ENCODE measurements at places on chromosomes 5 and 9. TPM values are rescaled to one million over a fixed set of nuclear protein-coding genes. Genes with fewer than 3 reads are reported as not detected.

GRCh38 chr9:136541179-136541578, 4.7 kb downstream of the NOTCH1 start:
- no peaks in the 10 kb centered on the region for H3K36me3 ChIP-seq
- no peak for DNase-seq
- no peak overlapping the region for H3K27ac ChIP-seq
- no peak overlapping the region for H3K4me3 ChIP-seq

DNA sequence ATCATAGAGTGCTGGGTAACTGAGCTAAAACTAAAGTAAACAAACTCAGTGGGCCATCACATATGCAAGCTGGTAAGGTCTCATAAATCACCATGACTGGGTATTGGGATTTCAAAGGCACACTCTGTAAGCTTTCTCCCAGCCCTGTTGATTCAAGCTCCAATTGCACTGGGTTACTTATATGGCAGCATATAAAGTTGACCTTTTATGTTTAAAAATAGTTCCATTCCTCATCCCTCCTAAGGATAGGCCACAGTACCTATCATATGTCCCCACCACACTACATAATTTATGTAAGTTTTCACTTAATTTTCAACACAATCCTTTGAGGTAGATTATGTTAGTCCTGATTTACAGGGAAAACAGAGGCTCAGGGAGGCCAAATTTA, 438.4 kb downstream of the RAB3C start:
- no peaks in the 10 kb centered on the region for H3K27me3 ChIP-seq
- H3K4me1 ChIP-seq = no peaks in the 10 kb centered on the region
- no peaks in the 10 kb centered on the region for H3K36me3 ChIP-seq
- no peak overlapping the region for H3K4me3 ChIP-seq

- H3K27me3 ChIP-seq = no peaks in the 10 kb centered on the region
- H3K27ac ChIP-seq = no peak overlapping the region
- no peaks in the 10 kb centered on the region for H3K36me3 ChIP-seq
- DNase-seq = peak; percentile 68
Observed at GRCh38 chr9:12819436-12820185, 44.8 kb downstream of the LURAP1L start.

- no peak for DNase-seq
- no peak overlapping the region for H3K27ac ChIP-seq
- H3K4me1 ChIP-seq = no peaks in the 10 kb centered on the region
- H3K27me3 ChIP-seq = 0 out of 2 replicates have a peak, but pooled peaks cover 3% of the 10 kb centered on the region
- no peaks in the 10 kb centered on the region for H3K36me3 ChIP-seq
Observed at GRCh38 chr9:34600908-34601307, 11.0 kb downstream of the RPP25L start.

DNA sequence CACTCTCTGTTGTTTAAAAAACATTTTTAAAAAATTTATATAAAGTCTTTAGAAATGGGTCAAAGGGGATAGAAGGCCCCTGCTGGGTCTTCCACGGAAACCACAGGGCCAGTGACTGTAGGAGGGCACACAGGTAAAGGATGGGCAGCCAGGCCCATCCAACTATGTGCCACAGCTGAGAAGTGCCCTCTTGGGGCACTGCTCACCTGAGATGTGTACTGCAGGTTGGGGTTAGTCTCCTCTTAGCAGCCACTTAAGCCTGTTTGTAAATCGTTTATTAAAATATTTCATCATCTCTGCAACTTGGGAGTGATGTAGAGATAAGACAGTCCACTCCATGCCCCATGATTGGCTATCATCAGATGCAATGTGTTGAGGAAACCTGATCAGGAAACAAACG, 222.4 kb downstream of the DIRAS2 start:
- no peaks in the 10 kb centered on the region for H3K27me3 ChIP-seq
- DNase-seq = no peak
- no peak overlapping the region for H3K27ac ChIP-seq
- H3K36me3 ChIP-seq = no peaks in the 10 kb centered on the region
- H3K4me1 ChIP-seq = peaks cover 10% of the 10 kb centered on the region

DNA sequence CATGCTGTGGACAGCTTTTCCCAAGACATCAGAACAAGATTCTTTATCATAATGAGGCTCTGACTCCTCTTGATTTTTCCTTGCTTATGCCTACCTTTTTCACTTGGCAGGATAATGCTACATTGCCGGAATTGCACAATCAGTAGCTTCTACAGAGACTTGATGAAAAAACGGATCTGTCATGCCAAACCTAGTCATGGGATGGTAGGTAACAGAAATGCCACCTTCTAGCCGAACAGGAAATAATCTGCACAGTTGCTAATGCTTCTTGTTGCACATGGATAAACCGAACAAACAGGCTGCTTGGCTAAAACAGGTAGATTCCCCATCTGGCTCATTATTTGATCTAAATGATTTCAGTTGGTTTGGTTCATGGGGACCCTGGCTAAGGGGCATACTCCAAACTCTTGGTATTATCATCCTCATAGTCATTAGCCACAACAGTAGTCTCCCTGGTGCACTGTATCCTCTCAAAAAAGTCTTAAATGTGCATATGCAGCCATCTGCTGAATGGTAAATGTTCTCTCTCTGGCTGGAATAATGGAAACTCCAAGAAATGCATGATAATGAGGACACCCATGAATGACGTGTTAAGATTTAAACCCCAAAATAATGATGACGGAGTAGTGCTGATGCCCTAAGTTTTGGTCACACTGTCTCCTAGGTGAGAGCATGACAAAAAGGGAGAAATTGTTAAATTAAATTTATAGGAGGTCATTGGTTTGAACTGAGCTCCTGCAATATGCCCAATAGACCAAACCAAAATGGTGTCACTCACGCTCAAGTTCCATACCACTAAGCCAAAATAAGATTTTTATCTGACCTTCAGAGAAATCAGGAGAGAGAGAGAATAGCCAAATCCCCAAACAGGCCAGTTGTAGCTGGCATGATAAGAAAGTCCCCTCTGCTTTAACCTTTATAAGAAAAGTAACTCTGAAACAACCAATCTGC, 47.0 kb downstream of the RAPGEF1 start:
- no peak for DNase-seq
- no peak overlapping the region for H3K27ac ChIP-seq
- no peak overlapping the region for H3K4me3 ChIP-seq
- no peaks in the 10 kb centered on the region for H3K27me3 ChIP-seq
- H3K36me3 ChIP-seq = no peaks in the 10 kb centered on the region
- H3K4me1 ChIP-seq = peaks cover 61% of the 10 kb centered on the region

DNA sequence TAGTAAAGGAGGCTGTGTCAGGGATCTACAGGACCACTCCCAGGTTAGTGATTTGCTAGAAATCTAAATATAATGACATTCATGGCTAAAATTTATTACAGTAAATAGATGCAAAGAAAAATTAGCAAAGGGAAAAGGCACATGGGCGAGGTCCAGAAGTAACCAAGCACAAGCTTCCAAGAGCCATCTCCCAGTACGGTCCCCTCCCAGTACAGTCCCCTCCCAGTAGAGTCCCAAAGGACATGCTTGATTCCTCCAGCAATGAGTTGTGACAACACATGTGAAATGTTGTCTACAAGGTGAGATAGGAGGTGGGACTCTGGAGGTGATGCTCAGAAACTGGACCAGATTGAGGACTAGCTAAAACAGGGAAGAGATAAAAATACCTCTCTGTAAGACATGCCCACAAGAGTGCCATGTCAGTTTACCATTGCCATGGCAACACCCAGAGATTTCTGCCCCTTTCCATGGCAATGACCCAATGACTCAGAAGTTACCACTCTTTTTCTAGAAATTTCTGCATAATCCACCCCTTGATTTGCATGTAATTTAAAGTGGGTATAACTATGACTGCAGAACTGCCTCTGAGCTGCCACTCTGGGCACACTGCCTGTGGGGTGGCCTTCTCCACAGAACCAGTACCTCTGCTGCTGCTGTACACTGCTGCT, 27.9 kb upstream of the CEMIP2 start:
- H3K4me1 ChIP-seq = no peaks in the 10 kb centered on the region
- H3K4me3 ChIP-seq = no peak overlapping the region
- no peaks in the 10 kb centered on the region for H3K27me3 ChIP-seq
- no peaks in the 10 kb centered on the region for H3K36me3 ChIP-seq
- H3K27ac ChIP-seq = no peak overlapping the region

- H3K4me3 ChIP-seq = peak overlapping the region; percentile 93
- peaks cover 20% of the 10 kb centered on the region for H3K27me3 ChIP-seq
- peaks cover 17% of the 10 kb centered on the region for H3K4me1 ChIP-seq
- peak; percentile 48 for DNase-seq
- H3K27ac ChIP-seq = no peak overlapping the region
- H3K36me3 ChIP-seq = no peaks in the 10 kb centered on the region
Observed at GRCh38 chr9:88536023-88536324, 996 bp downstream of the NXNL2 start.

Gene RAB3C
- 11.7 TPM for total RNA-seq

Gene OMD
- total RNA-seq = not detected

Gene SNX18
- 23.7 TPM for total RNA-seq

Gene FOXD4L5
- not detected for total RNA-seq

All from GM23338 (cell line).